ENCODE measurements at places on chromosomes 6 and 20.

GRCh38 chr6:106138151-106138550 lies 52.0 kb downstream of the PRDM1 start:
- no peak overlapping the region for H3K27ac ChIP-seq
- H3K4me1 ChIP-seq, result peaks cover 27% of the 10 kb centered on the region
- H3K27me3 ChIP-seq, result no peaks in the 10 kb centered on the region
- H3K4me3 ChIP-seq, result no peak overlapping the region
- no peak for DNase-seq

- no peak for DNase-seq
- H3K4me3 ChIP-seq, result peak overlapping the region; percentile 60
- no peak overlapping the region for H3K27ac ChIP-seq
- peaks cover 16% of the 10 kb centered on the region for H3K4me1 ChIP-seq
Observed at GRCh38 chr6:125154118-125154760, 666 bp downstream of the TPD52L1 start.

- peaks cover 35% of the 10 kb centered on the region for H3K4me1 ChIP-seq
- peak overlapping the region; percentile 57 for H3K27ac ChIP-seq
- DNase-seq, result peak; percentile 53
- no peaks in the 10 kb centered on the region for H3K36me3 ChIP-seq
- H3K27me3 ChIP-seq, result no peaks in the 10 kb centered on the region
Observed at GRCh38 chr6:90080876-90081481, 186.7 kb downstream of the GJA10 start.

DNA sequence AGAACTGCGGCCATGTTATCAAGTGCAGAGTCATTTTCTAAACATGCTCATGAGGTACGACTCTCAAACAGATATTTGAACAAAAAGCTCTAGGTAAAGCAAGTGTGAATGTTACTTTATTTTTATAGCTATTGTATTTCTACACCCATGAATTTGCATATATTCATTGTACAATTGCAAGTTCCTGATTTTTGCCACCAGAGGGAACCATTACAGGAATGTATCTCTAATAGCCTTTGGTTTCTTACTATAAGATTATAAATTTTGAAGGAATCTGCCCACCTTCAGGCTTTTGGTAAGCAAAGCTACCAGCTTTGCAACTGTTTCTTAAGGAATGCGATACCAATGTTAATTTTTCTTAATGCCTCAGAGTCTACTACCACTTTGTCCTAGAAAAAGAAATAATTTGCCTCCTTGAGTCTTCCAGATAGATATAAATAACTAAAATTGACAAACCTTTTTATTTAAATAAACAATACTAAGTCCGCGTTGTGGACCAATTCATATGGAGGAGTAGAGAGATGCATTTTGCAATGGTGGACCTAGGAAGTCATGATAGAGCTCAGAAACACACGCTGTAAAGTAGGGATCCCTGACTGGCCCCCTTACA lies 125.4 kb upstream of the SAMD5 start:
- H3K4me3 ChIP-seq, result no peak overlapping the region
- no peak for DNase-seq
- H3K36me3 ChIP-seq, result peaks cover 10% of the 10 kb centered on the region
- H3K27me3 ChIP-seq, result no peaks in the 10 kb centered on the region

DNA sequence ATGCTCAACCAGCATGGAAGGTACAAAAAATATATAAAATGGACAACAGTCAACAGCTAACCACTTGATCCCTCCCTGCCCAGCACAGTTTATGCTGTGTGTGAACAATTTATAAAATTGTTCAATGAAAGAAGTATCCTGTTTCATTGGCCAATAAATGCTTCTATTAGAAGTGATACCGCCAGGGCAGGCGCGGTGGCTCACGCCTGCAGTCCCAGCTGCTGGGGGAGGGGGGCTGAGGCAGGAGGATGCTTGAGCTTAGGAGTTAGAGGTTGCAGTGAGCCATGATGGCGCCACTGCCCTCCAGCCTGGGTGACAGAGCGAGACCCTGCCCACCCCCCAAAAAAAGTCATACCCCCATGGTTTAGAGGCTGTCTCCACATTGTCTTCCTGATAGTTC lies 4.6 kb downstream of the AGPAT4 start:
- no peaks in the 10 kb centered on the region for H3K36me3 ChIP-seq
- H3K4me3 ChIP-seq, result no peak overlapping the region
- no peak for DNase-seq
- H3K27me3 ChIP-seq, result no peaks in the 10 kb centered on the region
- no peak overlapping the region for H3K27ac ChIP-seq

DNA sequence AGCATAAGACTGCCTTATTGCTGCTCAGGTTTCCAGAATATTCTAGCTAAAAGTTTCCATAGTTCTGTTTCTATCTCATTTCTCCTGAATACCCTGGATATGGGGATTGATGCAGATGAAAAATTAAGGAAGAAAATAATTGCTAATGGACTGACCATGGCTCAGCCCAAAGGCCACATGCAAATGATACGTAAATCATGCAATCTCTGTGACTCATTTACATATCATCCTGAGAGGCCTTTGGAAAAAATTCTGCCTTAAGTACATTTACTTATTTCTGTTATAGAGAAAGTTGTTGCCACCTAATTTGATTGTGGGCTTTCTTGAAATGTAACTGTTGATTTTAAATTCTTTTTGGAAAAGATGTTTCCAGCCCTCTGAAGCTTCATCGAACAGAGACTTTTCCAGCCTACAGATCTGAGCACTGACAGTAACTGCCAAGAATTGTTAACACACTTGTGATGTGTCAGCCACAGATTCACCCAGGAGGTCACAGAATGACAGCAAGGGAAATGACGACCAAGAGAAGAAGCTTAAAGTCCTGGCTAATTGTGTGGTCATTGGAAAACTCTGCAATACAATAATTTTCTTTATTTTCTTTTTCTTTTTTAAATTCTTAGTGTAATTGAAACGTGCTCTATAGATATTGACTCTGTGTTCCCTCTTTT lies 174.8 kb downstream of the DOK5 start:
- no peaks in the 10 kb centered on the region for H3K4me1 ChIP-seq
- DNase-seq, result no peak
- H3K27me3 ChIP-seq, result no peaks in the 10 kb centered on the region
- H3K36me3 ChIP-seq, result no peaks in the 10 kb centered on the region
- no peak overlapping the region for H3K4me3 ChIP-seq
- no peak overlapping the region for H3K27ac ChIP-seq

- no peak for DNase-seq
- no peaks in the 10 kb centered on the region for H3K27me3 ChIP-seq
- H3K36me3 ChIP-seq, result peaks cover 77% of the 10 kb centered on the region
- H3K4me1 ChIP-seq, result no peaks in the 10 kb centered on the region
- H3K4me3 ChIP-seq, result no peak overlapping the region
Observed at GRCh38 chr20:25282796-25283195, 34.9 kb downstream of the PYGB start.

DNA sequence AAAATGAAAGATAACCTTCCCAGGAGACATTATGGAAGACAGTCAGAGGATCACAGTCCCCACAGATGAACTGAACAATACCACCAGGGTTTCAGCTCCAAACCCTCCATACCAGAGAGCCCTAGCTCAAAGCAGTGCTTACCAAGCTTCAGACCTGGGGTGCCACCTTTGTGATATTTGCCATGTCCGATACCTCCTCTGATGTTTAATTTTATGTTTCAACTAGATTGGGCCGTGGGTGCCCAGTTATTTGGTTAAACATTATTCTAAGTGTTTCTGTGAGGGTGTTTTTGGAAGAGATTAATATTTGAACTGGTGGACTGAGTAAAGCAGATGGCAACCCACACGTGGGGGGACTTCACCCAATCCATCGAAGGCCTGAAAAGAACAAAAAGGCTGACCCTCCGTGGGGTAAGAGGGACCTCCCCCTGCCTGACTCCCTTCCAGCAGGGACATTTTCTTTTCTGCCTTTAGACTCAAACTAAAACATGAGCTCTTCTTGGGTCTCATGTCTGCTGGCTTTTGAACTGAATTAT lies 11.8 kb downstream of the SCML4 start:
- peaks cover 41% of the 10 kb centered on the region for H3K4me1 ChIP-seq
- H3K36me3 ChIP-seq, result peaks cover 46% of the 10 kb centered on the region
- no peak overlapping the region for H3K4me3 ChIP-seq
- H3K27ac ChIP-seq, result no peak overlapping the region

GRCh38 chr6:12160326-12160725 lies 129.8 kb upstream of the EDN1 start:
- H3K36me3 ChIP-seq, result peaks cover 15% of the 10 kb centered on the region
- no peak overlapping the region for H3K4me3 ChIP-seq
- DNase-seq, result no peak
- H3K27ac ChIP-seq, result no peak overlapping the region

- no peak overlapping the region for H3K27ac ChIP-seq
- H3K4me3 ChIP-seq, result no peak overlapping the region
- H3K27me3 ChIP-seq, result no peaks in the 10 kb centered on the region
- peaks cover 3% of the 10 kb centered on the region for H3K36me3 ChIP-seq
- H3K4me1 ChIP-seq, result peaks cover 30% of the 10 kb centered on the region
Observed at GRCh38 chr20:5146871-5147592, 20.2 kb downstream of the CDS2 start.

DNA sequence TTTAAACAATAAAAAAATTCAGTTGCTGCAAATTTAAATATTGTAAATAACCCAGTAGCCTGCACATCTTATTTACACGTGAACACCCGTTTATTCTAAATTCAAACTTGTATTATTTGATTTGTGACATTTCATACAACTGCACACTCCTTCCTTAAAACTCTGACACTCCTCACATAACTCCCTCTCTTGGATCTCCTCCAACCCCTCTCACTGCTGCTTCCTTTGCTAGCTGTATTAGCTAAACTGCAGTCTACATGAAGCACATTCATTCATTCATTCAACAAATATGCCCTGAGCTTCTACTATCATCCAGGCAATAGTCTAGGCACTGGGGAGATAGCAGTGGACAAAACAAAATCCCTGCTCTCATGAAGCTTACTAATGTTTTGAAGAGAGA lies 47.0 kb downstream of the FBXL4 start:
- H3K36me3 ChIP-seq, result peaks cover 68% of the 10 kb centered on the region
- no peak for DNase-seq
- H3K27ac ChIP-seq, result no peak overlapping the region
- no peaks in the 10 kb centered on the region for H3K27me3 ChIP-seq
- no peak overlapping the region for H3K4me3 ChIP-seq

- H3K36me3 ChIP-seq, result no peaks in the 10 kb centered on the region
- no peak for DNase-seq
- H3K27ac ChIP-seq, result no peak overlapping the region
Observed at GRCh38 chr6:128500014-128500413, 20.4 kb downstream of the PTPRK start.

GRCh38 chr20:11204926-11205768 lies 531.3 kb upstream of the JAG1 start:
- H3K4me3 ChIP-seq, result no peak overlapping the region
- no peak overlapping the region for H3K27ac ChIP-seq
- no peak for DNase-seq
- no peaks in the 10 kb centered on the region for H3K4me1 ChIP-seq
- H3K36me3 ChIP-seq, result no peaks in the 10 kb centered on the region
- no peaks in the 10 kb centered on the region for H3K27me3 ChIP-seq

- no peaks in the 10 kb centered on the region for H3K36me3 ChIP-seq
- no peaks in the 10 kb centered on the region for H3K4me1 ChIP-seq
- H3K4me3 ChIP-seq, result no peak overlapping the region
- H3K27me3 ChIP-seq, result peaks cover 13% of the 10 kb centered on the region
- DNase-seq, result no peak
Observed at GRCh38 chr6:148471624-148472159, 129.1 kb downstream of the SASH1 start.

- no peak overlapping the region for H3K4me3 ChIP-seq
- no peaks in the 10 kb centered on the region for H3K27me3 ChIP-seq
- no peak for DNase-seq
- H3K4me1 ChIP-seq, result no peaks in the 10 kb centered on the region
Observed at GRCh38 chr6:143271024-143271423, 179.5 kb downstream of the ADAT2 start.

GRCh38 chr6:28696167-28696566 lies 170.5 kb downstream of the GPX5 start:
- no peaks in the 10 kb centered on the region for H3K36me3 ChIP-seq
- DNase-seq, result no peak
- H3K4me1 ChIP-seq, result no peaks in the 10 kb centered on the region
- H3K4me3 ChIP-seq, result no peak overlapping the region

GRCh38 chr6:162488444-162488843 lies 239.1 kb downstream of the PRKN start:
- H3K27me3 ChIP-seq, result no peaks in the 10 kb centered on the region
- no peak overlapping the region for H3K27ac ChIP-seq
- DNase-seq, result no peak
- no peak overlapping the region for H3K4me3 ChIP-seq
- no peaks in the 10 kb centered on the region for H3K4me1 ChIP-seq

GRCh38 chr20:41133709-41134361 lies 3.5 kb upstream of the PLCG1 start:
- H3K27me3 ChIP-seq, result no peaks in the 10 kb centered on the region
- H3K4me1 ChIP-seq, result peaks cover 34% of the 10 kb centered on the region
- no peaks in the 10 kb centered on the region for H3K36me3 ChIP-seq
- no peak overlapping the region for H3K4me3 ChIP-seq

DNA sequence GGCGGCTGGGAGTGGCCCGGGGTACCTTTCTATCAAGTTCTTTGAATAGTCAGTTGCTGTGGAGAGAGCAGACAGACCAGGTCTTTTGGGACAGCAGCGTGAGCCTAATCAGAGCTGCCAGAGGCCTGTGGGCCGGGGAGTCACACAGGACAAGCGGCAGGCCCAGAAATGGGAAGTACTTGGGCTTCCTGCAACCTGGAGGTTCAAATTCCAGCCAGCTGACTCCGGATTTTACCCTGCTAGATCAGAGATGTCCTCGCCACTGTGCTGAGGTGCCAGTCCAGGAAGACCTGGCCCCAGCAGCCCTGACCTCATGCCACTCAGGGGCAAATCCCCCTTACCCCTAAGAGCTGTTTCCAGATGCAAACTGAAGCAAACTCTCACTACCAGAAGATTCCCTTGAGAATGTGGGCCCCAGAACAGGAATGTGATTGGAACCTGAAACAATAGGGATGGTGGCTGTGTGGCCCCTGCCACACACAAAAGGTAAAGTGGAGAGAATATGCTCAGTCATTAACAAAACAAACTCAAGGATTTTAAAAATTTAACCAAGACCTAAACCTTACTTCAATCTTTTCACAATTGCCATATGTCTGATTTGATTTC lies 9.7 kb downstream of the BEND3 start:
- H3K27me3 ChIP-seq, result no peaks in the 10 kb centered on the region
- H3K36me3 ChIP-seq, result no peaks in the 10 kb centered on the region
- no peaks in the 10 kb centered on the region for H3K4me1 ChIP-seq
- DNase-seq, result no peak
- H3K27ac ChIP-seq, result no peak overlapping the region

GRCh38 chr20:59625214-59625922 lies 21.0 kb downstream of the PHACTR3 start:
- H3K4me3 ChIP-seq, result no peak overlapping the region
- H3K36me3 ChIP-seq, result no peaks in the 10 kb centered on the region
- H3K27ac ChIP-seq, result no peak overlapping the region
- no peaks in the 10 kb centered on the region for H3K27me3 ChIP-seq
- no peaks in the 10 kb centered on the region for H3K4me1 ChIP-seq
- no peak for DNase-seq
